ENCODE measurements at places on chromosomes 2 and 18. TPM values are rescaled to one million over a fixed set of nuclear protein-coding genes. Genes with fewer than 3 reads are reported as not detected.
A peak's percentile ranks its signal among the peaks of the same experiment; 100 is the strongest.

TTR gene
- total RNA-seq, result not detected

DNA sequence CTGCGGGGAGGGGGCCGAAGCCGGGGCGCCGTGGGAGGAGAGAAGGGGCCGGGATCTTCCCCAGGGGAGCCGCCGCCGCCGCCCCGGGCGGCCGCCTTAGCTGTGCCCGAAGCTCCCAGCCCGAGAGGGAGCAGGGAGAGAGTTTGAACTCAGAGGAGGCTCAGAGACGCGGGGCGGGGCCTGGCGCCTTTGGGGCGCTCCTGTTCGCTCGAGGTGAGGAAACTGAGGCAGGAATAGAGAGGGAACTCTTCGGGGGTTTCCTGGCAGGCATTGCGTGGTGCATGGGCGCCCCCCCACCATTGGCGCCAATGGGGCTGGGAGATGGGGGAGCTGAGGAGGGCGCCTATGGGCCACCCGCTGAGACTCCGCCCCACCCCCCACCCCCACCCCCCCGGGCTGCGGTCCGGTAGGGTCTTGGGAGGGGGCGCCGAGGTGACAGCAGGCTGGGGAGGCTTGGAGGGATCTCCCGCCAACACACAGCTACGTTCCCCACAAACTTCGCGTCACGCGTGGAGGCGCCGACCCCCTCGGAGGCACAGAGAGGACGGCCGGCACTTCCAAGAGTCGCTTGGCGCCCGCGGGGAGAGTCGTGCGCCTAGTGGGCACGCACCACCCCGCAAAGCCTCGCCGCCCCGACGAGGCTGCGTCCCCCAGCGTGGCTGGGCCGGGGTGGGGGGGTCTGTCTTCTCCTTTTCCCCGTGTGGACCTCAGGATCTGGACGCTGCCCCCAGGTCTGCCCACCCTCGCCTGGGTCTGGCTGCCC is 680 bp downstream of the CTDSP1 start:
- DNase-seq, result peak; percentile 82

- peak; percentile 98 for DNase-seq
Measured at GRCh38 chr2:169827272-169828140, at the start of gene UBR3. Gene UBR3, plus strand, starts transcription at chr2:169827454. Its CDS starts 54 bp downstream, at chr2:169827508.

- no peak for DNase-seq
Measured at GRCh38 chr18:40917056-40917455, 1038.0 kb upstream of the PIK3C3 start.

NAT8 gene
- not detected for total RNA-seq

CHRNG gene
- not detected for total RNA-seq

DNA sequence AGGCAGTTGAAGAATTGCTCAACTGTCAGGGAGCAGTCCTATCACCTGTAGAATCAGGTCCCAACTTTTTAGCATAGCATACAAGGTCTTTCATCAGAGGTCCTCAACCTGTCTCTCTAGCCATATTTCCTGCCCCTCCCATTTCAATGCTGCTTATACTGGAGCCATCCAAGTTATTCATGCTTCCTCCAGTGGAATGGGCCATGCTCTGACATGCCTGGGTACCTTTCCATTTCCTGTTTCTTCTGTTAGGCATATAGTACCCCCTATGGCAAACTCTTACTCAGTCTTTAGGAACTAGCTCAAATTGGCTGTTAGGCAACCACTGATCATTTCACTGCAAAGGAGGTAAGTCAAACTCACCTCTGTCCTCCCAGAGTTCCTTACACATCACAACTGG is 51.0 kb upstream of the ABCA12 start:
- DNase-seq, result no peak

- no peak for DNase-seq
Measured at GRCh38 chr18:77092104-77093066, 40.2 kb downstream of the MBP start.

CERKL gene
- total RNA-seq, result 0.14 TPM

IKZF2 gene
- 0.97 TPM for total RNA-seq

GRCh38 chr2:209965723-209966122 is 36.7 kb upstream of the RPE start:
- DNase-seq, result no peak

SFT2D3 gene
- total RNA-seq, result 13.4 TPM

SLC9A4 gene
- not detected for total RNA-seq

DNA sequence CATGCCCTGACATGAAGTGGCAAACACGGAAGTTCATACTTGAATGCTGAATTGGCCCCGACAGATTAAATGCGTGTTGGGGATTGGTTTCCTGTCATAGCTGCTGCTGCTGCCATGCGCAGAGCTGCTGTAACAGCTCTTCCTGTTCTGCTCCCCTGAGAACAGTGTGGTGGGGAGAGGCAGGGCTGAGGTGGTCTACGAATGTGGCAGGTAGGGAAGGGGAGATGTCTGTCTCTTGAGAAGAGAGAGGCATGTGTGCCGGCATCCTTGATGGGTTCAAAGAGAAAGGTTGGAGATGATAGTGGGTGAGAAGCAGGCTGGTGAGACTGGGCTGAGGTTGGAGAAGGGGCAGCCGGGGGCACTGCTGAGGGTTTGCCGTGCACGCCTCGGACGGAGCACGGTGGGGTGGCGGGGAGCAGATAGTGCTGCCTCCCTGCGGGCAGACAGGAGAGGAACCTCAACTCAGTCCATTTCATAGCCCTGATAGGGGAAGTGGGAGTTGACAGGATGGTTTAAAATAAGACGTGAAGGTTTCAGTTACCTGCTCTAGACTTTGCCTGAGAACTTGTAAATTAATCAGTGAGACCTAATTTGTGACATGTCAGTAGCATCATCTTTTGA is 46.1 kb downstream of the TMEM185B start:
- DNase-seq, result peak; percentile 45

DNA sequence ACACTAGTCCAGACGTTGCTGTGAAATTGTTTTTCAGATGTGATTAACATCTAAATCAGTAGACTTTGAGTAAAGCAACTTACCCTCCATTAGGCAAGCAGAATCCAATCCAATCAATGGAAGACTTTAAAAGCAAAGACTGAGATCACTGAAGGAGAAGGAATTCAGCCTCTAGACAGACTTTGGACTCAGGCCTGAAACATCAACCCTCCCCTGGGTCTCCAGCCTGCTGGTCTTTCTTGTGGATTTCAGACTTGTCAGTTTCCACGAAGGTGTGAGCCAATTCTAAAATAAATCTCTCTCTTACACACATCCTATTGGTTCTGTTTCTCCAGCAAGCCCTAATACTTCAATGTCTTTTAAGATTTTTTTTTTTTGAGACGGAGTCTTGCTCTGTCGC is 50.0 kb upstream of the EDAR start:
- no peak for DNase-seq

GRCh38 chr18:75464356-75464755 is 36.9 kb upstream of the SMIM21 start:
- no peak for DNase-seq

NR4A2 gene
- total RNA-seq, result 0.37 TPM

GALNT14 gene
- total RNA-seq, result 4.2 TPM

GRCh38 chr2:121825003-121825950 is 69.8 kb downstream of the TSN start:
- DNase-seq, result no peak

ARHGAP15 gene
- not detected for total RNA-seq

RSAD2 gene
- not detected for total RNA-seq

CRYGD gene
- total RNA-seq, result 5.5 TPM

GRCh38 chr2:64143169-64144056 is 807 bp downstream of the PELI1 start:
- peak; percentile 76 for DNase-seq

STPG4 gene
- total RNA-seq, result not detected

GRCh38 chr2:127701651-127702394 is 526 bp downstream of the SFT2D3 start:
- peak; percentile 90 for DNase-seq

GRCh38 chr2:203815541-203815898 is 52.1 kb upstream of the CTLA4 start:
- DNase-seq, result no peak

GRCh38 chr2:151481744-151482143 is 72.0 kb downstream of the RIF1 start:
- DNase-seq, result no peak

- DNase-seq, result no peak
Measured at GRCh38 chr18:64474255-64474654, 325.4 kb upstream of the LINC00305 start.

MAP4K4 gene
- 45.6 TPM for total RNA-seq

DNA sequence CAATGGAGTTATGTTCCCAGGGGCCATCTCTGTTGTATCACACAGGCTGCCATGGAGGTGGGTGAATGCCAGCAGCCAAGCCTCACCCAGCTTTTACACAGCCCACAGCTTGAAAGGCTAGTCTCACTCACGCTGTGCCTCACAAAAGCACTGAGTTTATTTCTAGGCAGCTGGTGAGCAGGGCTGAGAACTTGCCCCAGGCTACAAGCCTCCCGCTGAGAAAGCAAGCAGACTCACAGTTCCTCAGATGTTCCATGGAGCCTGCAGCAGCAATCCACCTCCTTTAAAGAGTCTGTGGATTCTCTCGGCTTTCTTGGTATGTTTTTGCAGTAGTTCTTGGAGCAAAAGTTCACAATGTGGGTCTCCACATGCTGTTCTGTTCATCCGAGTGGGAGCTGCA is 40.9 kb upstream of the ALKAL2 start:
- DNase-seq, result no peak

- peak; percentile 10 for DNase-seq
Measured at GRCh38 chr2:189287982-189288521, 108.5 kb upstream of the COL5A2 start.

DNA sequence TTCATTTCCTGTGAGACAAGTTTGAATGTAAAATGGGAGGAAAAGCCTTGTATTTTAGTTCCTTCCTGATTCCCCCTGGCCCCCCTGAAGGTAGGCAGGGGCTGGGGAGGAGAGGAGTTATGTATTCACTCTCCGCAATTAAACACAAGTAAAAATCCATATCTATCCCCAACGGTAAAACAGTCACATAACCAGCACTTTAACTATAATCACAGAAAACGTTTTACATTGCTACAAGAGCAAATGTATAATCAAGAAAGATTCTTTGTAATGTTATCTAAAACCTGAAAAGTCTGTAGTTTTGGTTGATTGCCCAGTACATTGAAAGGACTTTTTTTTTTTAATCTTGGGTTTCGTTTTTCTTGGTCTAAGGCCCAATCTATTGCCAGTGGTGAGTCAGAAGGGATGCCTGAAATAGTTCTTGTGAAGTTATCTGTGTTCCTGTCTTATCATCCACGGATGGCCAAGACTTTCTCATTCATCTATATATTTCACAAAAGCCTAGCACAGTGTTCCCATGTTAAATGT is 34.5 kb upstream of the CCNYL1 start:
- no peak for DNase-seq

SLC9A2 gene
- 0.03 TPM for total RNA-seq

SLC19A3 gene
- 1.7 TPM for total RNA-seq

- no peak for DNase-seq
Measured at GRCh38 chr2:207164006-207164831, 1.5 kb downstream of the KLF7 start.

GTF2A1L gene
- total RNA-seq, result 1.7 TPM

DNA sequence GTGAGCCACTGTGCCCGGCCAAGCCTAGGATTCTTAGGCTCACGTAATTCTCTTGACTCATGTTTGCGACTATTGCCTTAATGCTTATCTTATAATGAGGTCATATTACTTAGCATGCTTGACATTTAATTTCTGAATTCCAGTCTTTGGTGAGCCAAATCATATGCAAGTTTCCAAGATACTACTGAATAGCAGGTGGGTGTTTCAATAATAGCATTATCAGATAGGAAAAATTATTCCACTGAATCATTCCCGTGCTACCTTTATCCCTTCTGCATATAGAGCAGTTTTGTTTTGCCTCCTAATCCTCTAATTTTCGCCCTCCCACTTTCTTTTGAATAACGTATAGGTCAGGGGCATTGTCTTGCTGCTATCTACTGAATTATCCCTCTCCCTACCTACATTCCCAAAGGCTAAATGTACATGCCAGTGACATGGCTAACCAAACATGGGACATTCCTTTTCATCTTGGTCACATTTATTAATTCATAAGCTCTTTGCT is 4.9 kb downstream of the DAW1 start:
- no peak for DNase-seq

GRCh38 chr2:120545521-120546047 is 190.1 kb upstream of the GLI2 start:
- DNase-seq, result no peak

SRBD1 gene
- 24.1 TPM for total RNA-seq

GRCh38 chr2:26602575-26602974 is 38.6 kb downstream of the CIB4 start:
- DNase-seq, result no peak

GRCh38 chr18:9918016-9918680 is 4.3 kb downstream of the VAPA start:
- DNase-seq, result no peak

TUBA3E gene
- total RNA-seq, result not detected

- no peak for DNase-seq
Measured at GRCh38 chr18:66534110-66534509, 69.8 kb downstream of the CDH19 start.

GCG gene
- not detected for total RNA-seq

- no peak for DNase-seq
Measured at GRCh38 chr2:42013409-42013808, 34.4 kb upstream of the PKDCC start.

MYO7B gene
- total RNA-seq, result not detected

GRCh38 chr18:76712511-76713140 is 109.7 kb upstream of the ZNF236 start:
- DNase-seq, result no peak

OR6B2 gene
- total RNA-seq, result not detected

- no peak for DNase-seq
Measured at GRCh38 chr18:2978208-2978607, 34.7 kb downstream of the LPIN2 start.

DNA sequence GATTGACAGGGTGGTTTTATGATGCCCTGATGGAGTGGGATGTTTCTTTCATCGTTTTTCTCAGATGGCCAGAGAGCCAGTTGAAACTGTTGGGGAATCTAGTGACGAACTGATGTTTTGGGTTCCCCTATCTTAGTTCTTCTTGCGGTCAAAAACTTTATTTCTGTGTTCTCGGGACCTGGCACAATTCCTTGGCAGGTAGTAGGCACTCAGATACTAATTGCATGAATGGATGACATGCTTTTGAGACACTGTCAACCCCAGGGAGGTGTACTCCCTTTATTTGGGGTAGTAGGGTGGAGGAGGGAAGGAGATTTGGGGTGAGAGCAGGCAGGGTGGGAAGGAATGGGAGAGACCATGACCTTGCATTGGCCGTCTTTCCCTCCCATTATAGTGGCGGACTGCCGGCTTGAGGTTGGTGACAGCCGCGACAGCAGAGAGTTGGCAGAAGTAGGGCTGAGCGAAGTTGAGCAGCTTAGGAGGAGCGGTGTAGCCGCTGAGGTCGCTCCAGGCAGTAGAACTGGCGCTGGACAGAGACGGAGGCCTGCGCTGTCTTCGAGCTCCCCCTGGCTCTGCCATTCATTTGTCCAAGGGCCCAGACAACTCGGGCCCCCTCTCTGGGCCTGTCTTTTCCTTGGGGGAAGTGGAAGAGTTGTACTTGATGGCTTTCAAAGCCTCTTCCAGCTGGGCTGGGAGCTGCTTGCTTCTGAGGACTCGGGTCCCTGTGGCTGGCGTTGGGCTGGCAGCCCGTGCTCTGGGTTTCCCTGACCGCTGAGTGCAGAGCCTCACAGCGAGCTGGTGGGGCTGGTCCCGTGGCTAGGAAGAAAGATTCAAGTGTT is 2.6 kb downstream of the TET3 start:
- DNase-seq, result no peak

All from H7 (cell line).